IMR-90 (cell line): ENCODE measurements at places on chromosomes 6 and 20.

GRCh38 chr6:10407674-10408054 is 7.2 kb downstream of the TFAP2A start:
- H3K4me1 ChIP-seq = peaks cover 2% of the 10 kb centered on the region
- peaks cover 30% of the 10 kb centered on the region for H3K27me3 ChIP-seq
- no peak overlapping the region for H3K27ac ChIP-seq
- no peak overlapping the region for H3K4me3 ChIP-seq
- no peak for DNase-seq

- H3K27me3 ChIP-seq = no peaks in the 10 kb centered on the region
- H3K4me1 ChIP-seq = peaks cover 11% of the 10 kb centered on the region
- H3K36me3 ChIP-seq = peaks cover 7% of the 10 kb centered on the region
- no peak overlapping the region for H3K27ac ChIP-seq
- H3K4me3 ChIP-seq = no peak overlapping the region
Measured at GRCh38 chr6:41784581-41785171, 2.8 kb upstream of the TOMM6 start.

- H3K27me3 ChIP-seq = peaks cover 18% of the 10 kb centered on the region
- no peaks in the 10 kb centered on the region for H3K36me3 ChIP-seq
- no peak overlapping the region for H3K4me3 ChIP-seq
- DNase-seq = no peak
Measured at GRCh38 chr6:117908246-117909068, 1.4 kb downstream of the SLC35F1 start.

GRCh38 chr6:104653781-104654180 is 205.9 kb downstream of the HACE1 start:
- H3K27me3 ChIP-seq = no peaks in the 10 kb centered on the region
- H3K36me3 ChIP-seq = no peaks in the 10 kb centered on the region
- DNase-seq = no peak
- no peak overlapping the region for H3K27ac ChIP-seq
- H3K4me1 ChIP-seq = no peaks in the 10 kb centered on the region
- no peak overlapping the region for H3K4me3 ChIP-seq

- no peak overlapping the region for H3K4me3 ChIP-seq
- no peak overlapping the region for H3K27ac ChIP-seq
Measured at GRCh38 chr6:44621846-44622245, 234.3 kb downstream of the CDC5L start.

DNA sequence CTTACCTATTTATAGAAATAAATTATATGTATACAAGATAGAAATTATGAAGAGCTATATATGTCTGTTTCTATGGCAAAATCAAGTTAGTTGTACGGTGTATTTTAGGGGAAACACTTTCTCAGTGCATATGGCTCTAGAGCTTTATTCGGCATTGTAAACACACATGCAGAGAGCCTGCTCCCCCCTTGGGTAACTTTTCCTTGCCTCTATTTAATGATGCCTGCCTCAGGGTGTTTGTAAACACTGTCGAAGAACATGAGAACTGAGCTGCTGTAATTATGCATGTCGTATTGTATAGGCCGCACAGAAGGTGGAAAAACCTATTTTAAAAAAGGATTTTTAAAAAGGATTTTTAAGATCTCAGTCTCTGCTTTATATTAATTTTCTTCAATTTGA is 133.4 kb downstream of the FNDC1 start:
- no peaks in the 10 kb centered on the region for H3K36me3 ChIP-seq
- no peak for DNase-seq
- H3K27me3 ChIP-seq = no peaks in the 10 kb centered on the region
- no peak overlapping the region for H3K27ac ChIP-seq
- no peaks in the 10 kb centered on the region for H3K4me1 ChIP-seq

DNA sequence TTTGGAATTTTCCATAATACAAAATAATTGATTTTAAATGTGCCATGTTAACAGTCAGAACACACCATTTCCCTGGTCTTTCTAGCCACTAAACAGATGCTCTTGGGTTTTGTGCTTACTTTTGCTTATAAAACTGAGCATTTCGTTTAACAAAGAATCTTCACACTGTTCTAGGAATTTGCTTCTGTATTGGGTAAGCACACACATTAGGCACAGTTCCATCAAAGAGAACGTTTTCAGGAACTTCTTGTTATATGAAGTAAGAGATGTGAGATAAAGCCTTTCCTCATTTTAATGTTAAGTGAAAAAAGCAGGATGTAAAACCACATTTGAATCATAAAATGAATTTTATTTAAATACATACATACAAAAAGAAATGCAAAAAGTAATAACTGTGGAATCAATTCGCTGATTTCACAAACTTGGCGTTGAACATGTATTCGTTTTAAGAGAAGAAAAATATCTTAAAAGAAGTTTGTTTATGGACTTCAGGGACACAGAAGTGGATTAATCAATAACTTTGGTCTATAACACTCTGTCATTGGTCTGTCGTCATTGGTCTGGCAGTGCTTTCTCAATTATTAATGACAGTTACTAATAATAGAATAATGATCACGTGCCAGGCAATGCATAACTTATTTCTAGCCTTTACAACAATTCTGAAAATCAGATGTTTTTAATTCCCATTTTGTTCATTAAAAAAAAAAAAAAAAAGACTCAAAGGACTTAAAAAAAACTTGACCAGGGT is 199.9 kb upstream of the PRDM1 start:
- H3K4me3 ChIP-seq = no peak overlapping the region
- no peak overlapping the region for H3K27ac ChIP-seq
- H3K36me3 ChIP-seq = no peaks in the 10 kb centered on the region
- peaks cover 6% of the 10 kb centered on the region; the same call in 1 of the 2 replicates for H3K4me1 ChIP-seq
- no peaks in the 10 kb centered on the region for H3K27me3 ChIP-seq

DNA sequence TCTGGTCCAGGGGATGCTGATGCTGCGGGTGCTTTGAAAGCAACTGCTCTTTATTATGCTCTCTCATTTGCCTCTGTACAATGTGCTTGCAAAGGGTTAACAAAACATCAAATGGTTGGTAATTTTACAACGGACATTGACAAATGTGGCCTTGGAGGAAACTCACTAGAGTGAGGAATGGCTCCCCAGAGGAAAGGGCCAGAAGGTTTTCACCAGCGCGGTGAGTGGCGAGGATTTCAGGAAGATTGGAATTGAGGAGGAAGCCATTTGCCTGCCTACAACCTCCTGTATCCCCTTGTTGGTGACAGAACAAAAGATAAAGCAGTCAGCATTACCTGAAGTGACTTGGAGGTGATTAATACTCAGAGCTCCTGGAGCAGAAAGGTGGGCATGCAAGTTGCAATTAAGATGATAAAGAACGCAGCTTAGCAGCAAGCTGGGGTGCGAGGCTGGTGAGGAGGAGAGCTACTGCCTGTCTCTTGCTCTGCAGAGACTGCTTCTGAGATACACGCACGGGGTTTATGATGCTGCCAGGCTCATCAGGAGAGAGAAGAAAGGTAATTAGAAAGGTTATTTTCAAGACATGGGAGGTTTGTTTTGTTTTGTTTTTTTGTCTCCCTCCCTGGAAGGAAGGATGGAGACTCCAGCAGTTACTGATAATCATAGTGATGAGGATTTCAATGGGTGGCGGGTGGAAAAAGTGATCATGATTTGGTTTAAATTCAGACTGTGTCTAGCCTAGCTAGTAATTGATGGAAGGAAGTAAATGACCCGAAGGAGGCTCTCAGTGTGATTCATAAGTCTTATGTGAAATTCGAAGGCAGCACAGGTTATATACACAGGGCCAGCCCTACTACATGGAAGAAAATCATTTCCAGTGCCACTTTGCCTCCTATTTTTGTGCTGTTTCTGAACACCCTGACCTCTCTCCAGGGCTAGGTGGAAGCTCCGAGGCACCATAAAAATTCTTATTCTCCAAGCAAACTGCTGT is 141.6 kb upstream of the DTNBP1 start:
- no peak for DNase-seq
- no peaks in the 10 kb centered on the region for H3K36me3 ChIP-seq
- H3K27ac ChIP-seq = no peak overlapping the region

DNA sequence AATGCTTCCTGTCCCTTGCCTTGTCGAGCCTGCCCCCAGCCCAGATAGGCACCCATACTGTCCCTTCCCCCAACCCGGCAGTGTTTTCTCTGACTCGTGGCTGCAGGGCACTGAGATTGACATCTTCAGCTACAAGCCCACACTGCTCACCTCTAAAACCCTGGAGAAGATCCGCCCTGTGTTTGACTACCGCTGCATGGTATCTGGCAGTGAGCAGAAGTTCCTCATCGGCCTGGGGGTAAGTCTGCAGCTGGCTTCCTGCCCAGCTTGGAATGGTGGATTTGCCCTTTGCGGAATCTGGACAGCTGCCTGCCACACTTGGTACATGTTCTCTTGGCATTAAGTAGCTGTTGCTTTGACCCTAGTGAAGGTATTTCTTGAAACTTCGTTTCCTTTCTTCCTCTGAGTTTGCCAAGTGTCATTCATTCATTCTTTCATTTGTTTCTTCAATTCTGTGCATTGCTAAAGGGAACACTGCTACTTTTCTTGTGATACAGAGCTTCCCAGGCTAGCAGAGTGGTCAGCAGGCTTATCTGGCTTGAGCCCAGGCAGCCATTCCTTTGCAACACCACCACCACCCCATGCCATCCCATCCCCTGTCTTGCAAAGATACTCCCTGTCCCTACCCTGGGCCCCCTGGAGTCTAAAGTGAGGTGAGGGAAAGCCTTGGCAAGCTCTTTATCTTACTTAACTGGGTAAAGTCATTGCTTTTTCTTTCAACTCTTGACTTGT is 26.2 kb downstream of the CCDC167 start:
- H3K4me3 ChIP-seq = no peak overlapping the region
- peaks cover 51% of the 10 kb centered on the region for H3K36me3 ChIP-seq
- no peaks in the 10 kb centered on the region for H3K27me3 ChIP-seq
- H3K4me1 ChIP-seq = no peaks in the 10 kb centered on the region
- DNase-seq = peak; percentile 33

DNA sequence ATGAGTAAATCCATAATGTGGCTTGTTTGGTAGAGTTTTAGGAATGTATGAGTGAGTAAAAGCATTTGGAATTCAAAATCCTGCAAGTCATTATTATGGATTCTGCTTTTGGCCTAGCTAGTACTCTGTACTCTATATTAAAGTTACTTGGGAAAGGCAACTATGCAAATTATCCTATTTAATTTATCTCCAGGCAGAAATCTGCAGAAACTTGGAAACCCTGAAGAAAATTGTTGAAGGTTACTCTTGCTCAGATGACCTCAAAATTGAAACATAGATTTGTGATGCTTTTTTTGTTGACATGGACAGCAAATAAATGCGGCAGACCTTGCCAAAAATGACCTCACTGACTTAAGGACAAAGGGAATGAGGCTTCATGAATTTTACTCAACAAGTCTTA is 477.1 kb upstream of the EYS start:
- H3K4me1 ChIP-seq = no peaks in the 10 kb centered on the region
- H3K4me3 ChIP-seq = no peak overlapping the region
- peak; percentile 61 for DNase-seq
- H3K27me3 ChIP-seq = no peaks in the 10 kb centered on the region
- H3K27ac ChIP-seq = no peak overlapping the region
